Stimulated activated CD4-positive, alpha-beta T cell treated with anti-CD3 and anti-CD28 coated beads, Interleukin-2, amount 100 ng/mL, for 4 hours (primary cell): ENCODE measurements at places on chromosomes 16 and 17.

- DNase-seq = no peak
These were observed 184.9 kb downstream of the PARN start for GRCh38 chr16:14444979-14445810.

GRCh38 chr16:50802000-50802399 is 60.1 kb downstream of the CYLD start:
- no peak for DNase-seq

DNA sequence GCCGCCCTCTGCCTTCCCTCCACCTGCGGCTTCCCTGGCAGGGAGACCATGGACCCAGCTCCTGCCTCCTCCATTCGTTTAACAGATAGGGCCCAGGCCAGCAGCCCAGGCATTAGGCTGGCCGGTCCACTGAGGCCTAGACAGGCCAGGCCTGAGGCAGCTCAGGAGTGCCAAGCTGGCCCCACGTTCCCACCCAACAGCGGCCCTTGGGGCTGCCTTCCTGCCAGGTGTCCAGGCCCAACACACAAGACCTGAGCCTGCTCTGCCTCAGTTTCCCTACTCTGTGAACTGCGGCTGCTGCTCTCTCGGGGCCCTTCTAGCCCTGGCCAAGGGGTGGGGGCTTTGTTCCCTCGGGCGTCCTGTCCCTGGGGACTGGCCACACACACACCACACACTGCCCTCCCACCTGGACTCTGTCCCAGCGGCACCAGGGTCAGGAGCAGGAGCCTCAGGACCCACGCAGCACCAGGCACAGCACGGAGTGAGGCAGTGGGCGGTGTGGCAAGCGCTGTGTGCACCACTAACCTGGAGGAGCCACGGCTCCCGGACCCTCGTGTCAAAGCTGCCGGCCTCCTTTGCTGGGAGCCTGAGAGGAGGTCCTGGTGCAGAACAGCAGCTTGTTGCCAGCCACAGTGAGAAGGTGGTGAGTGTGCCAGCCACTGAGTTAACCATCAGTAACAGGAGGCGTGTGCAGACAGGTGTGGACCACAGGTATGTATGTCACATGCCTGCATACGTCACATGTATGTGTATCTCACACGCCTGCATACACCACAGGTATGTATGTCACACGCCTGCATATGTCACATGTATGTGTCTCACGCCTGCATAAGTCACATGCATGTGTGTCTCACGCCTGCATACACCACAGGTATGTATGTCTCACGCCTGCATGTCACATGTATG is 14.6 kb upstream of the CDH15 start:
- DNase-seq = no peak

GRCh38 chr16:7992616-7993015 is 597.7 kb downstream of the TMEM114 start:
- no peak for DNase-seq

DNA sequence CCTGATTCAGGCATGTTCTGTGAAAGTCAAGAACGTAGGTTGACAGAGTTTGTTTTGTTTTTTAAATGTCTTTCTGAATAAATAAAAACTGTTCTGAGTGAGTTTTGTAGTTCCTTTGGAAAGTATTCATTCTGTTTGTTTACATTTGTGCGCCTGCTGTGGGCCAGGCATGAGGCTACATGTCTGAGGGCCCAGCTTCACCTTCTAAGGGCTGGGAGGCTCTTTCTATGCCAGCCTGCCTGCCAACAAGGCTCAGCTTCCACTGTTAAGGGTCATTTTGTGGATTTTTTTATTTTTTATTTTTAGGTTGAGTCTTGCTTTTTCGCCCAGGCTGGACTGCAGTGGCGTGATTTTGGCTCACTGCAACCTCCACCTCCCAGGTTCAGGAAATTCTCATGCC is 6.1 kb downstream of the WWOX start:
- DNase-seq = no peak

- no peak for DNase-seq
These were observed 111.2 kb downstream of the CCT6B start for GRCh38 chr17:34850023-34850422.

DNA sequence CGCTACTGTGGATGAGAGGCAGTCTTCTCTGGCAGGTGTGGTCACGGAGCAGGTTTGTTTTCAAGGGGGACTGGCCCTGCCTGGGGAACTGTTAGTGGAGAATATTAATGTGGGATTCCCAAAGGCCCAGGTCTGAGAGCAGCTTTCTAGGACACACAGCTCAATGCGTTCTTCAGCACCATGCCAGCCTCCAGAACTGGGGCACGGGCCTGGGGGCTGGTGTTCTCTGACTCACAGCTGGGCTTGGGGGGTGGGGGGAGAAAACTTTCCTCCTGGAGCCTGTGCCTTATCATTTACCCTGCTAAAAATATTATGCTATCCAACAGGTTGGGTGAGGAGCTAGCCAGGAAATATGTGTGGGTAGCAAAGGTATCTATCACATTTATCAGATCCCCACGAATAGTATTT is 13.5 kb upstream of the LHX1 start:
- DNase-seq = no peak

DNA sequence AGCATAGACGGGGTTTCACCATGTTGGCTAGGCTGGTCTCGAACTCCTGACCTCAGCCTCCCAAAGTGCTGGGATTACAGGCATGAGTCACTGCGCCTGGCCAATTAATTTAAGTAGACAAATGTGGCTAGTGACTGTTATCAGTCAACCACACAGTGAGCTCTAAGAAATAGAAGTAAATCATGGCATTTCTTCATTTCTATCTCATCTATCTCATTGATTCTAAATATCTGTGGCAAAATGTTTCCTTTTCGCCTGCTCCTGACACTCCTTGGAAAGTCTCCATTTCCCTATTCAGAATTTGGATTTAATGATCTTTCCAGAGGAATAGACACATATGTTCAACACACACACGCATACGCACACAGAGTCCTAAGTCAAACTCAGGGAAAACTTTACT is 81.3 kb downstream of the HIC1 start:
- DNase-seq = no peak

DNA sequence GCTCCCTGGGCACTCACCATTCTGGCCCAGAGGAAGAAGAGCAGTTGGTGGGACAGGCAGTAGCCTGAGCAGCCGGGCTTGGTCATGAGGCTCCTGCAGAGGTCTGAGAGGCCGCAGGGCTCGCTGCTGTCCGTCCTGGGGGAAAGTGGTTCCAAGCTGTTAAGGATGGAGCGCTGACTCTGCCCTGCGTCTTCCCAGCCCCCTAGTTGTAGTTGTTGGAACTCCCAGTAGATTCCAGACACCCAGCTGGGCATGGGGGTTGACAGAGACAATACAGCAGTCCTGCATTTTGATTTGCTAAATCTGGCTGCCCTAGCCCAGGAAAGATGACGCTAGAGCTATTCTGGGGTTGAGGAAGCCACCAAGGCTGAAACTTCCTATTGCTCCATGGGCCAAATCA is 7.3 kb downstream of the C16orf89 start:
- DNase-seq = no peak

- peak; percentile 80 for DNase-seq
These were observed at the start of gene SYNGR2 for GRCh38 chr17:78168242-78168902. SYNGR2 (plus strand) TSS chr17:78168581; CDS start chr17:78168617, 36 bp downstream.

DNA sequence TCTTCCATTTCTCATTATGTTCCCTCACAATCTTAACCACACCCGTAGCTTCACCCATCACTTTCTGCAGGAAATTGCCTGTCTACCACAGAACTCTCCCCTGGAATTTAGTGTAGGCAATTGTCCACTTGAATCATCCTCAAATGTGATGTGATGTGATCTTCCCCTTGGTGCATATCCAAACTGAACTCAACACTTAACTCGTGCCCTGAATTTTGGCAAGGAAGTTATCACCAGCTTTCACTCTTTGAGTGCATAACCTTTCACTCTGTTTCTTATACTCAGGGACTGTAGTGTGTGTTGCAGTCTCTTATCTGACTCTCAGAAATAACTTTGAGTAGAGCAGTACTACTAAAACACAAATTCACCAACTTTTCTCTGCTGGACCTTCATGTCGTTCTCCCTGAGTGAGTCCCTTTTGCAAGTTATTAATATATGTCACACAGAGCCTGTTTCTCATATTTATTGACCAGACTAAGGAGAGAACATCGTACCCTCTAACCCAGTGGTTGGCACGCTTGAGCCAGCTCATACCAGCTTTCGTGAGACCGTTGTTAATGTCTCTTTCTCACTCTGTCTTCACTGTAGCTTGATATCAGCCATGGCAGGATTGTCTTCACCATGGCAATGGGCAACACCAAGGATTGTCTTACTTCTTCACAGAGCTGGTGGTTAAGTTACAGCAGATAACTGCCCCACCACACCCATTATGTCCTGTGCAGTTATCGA is 558.9 kb upstream of the HSBP1 start:
- DNase-seq = no peak

GRCh38 chr17:41510251-41511065 is 5.0 kb upstream of the KRT13 start:
- DNase-seq = no peak

GRCh38 chr16:73714976-73715375 is 581.6 kb upstream of the PSMD7 start:
- DNase-seq = no peak
